ENCODE measurements at places on chromosomes 1 and 21. TPM values are rescaled to one million over a fixed set of nuclear protein-coding genes. Genes with fewer than 3 reads are reported as not detected.

The KRTAP11-1 gene
- total RNA-seq: not detected

- H3K4me1 ChIP-seq: peaks cover 56% of the 10 kb centered on the region
- no peak overlapping the region for H3K27ac ChIP-seq
- no peaks in the 10 kb centered on the region for H3K27me3 ChIP-seq
- no peak overlapping the region for H3K4me3 ChIP-seq
- no peaks in the 10 kb centered on the region for H3K36me3 ChIP-seq
Observed at GRCh38 chr21:43190951-43191350, 22.1 kb downstream of the CRYAA start.

GRCh38 chr1:67956116-67956515, 94.3 kb downstream of the DIRAS3 start:
- no peaks in the 10 kb centered on the region for H3K36me3 ChIP-seq
- no peak for DNase-seq
- H3K27me3 ChIP-seq: no peaks in the 10 kb centered on the region
- H3K4me3 ChIP-seq: no peak overlapping the region
- no peak overlapping the region for H3K27ac ChIP-seq

GRCh38 chr1:145884675-145885074, 991 bp downstream of the ANKRD35 start:
- H3K36me3 ChIP-seq: no peaks in the 10 kb centered on the region
- peaks cover 16% of the 10 kb centered on the region for H3K4me1 ChIP-seq
- H3K4me3 ChIP-seq: no peak overlapping the region
- DNase-seq: no peak
- H3K27ac ChIP-seq: no peak overlapping the region

GRCh38 chr1:27804791-27805190, 25.8 kb upstream of the PPP1R8 start:
- H3K4me3 ChIP-seq: no peak overlapping the region
- H3K4me1 ChIP-seq: no peaks in the 10 kb centered on the region
- H3K27ac ChIP-seq: no peak overlapping the region

GRCh38 chr1:185319139-185319475, 2.1 kb upstream of the IVNS1ABP start:
- no peaks in the 10 kb centered on the region for H3K36me3 ChIP-seq
- H3K4me1 ChIP-seq: peaks cover 29% of the 10 kb centered on the region
- no peak overlapping the region for H3K4me3 ChIP-seq
- no peak for DNase-seq

The SYT11 gene
- 40.8 TPM for total RNA-seq

DNA sequence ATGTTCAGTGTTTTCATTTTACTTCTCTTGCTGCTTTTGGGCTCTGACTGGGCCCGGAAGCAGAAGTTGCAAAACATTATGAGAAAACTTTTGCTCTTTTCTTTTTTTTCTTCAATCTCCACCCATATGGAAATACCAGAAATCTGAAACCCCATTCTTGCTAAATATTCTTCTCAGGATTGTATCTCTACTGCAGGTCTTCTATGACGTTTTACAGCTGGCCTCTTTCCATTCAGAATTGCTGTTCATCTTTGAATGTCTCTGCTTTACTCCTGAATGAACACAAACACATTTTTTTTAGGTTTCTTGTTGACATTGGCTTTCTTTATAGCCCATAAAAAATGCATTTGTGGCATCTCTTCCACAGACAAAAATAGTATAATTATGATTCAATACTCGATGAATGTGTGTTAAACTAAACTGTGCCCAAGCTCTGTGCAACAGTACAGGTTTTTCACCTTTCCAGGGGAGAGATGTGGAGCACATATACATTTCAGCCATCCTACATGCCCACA, 18.8 kb downstream of the PTPRC start:
- no peaks in the 10 kb centered on the region for H3K27me3 ChIP-seq
- peaks cover 92% of the 10 kb centered on the region for H3K4me1 ChIP-seq
- peaks cover 25% of the 10 kb centered on the region for H3K36me3 ChIP-seq
- H3K4me3 ChIP-seq: peak overlapping the region; percentile 31

DNA sequence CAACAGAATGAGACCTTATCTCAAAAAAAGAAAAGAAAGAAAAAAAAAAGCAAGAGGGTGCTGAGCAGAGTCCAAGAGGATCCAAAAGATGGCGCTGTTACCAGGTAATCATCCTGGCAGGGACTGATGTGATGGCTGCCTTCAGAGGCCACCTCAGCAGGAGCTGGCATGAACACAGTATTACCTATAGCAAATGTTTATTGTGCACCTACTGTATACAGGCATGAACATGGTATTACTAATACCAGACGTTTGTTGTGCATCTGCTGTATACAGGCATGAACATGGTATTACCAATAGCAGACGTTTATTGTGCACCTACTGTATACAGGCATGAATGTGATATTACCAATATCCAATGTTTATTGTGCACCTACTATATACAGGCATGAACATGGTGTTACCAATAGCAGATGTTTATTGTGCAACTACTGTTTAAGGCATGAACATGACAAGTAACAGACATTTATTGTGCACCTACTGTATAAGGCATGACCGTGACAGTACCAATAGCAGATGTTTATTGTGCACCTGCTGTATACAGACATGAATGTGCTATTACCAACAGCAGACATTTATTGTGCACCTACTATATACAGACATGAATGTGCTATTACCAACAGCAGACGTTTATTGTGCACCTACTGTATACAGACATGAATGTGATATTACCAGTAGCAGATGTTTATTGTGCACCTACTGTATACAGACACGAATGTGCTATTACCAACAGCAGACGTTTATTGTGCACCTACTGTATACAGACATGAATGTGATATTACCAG, 115.1 kb upstream of the TMEM51 start:
- no peaks in the 10 kb centered on the region for H3K27me3 ChIP-seq
- no peak overlapping the region for H3K27ac ChIP-seq
- no peak overlapping the region for H3K4me3 ChIP-seq
- DNase-seq: peak; percentile 82
- no peaks in the 10 kb centered on the region for H3K36me3 ChIP-seq

GRCh38 chr1:214579183-214579582, 23.8 kb upstream of the CENPF start:
- peaks cover 43% of the 10 kb centered on the region for H3K4me1 ChIP-seq
- no peak overlapping the region for H3K27ac ChIP-seq
- no peaks in the 10 kb centered on the region for H3K27me3 ChIP-seq
- H3K36me3 ChIP-seq: no peaks in the 10 kb centered on the region

GRCh38 chr1:244820131-244820530, 15.3 kb upstream of the COX20 start:
- DNase-seq: no peak
- H3K27ac ChIP-seq: no peak overlapping the region
- H3K4me1 ChIP-seq: peaks cover 7% of the 10 kb centered on the region
- no peaks in the 10 kb centered on the region for H3K36me3 ChIP-seq
- no peaks in the 10 kb centered on the region for H3K27me3 ChIP-seq

GRCh38 chr1:8858112-8858668, 20.3 kb downstream of the ENO1 start:
- peak overlapping the region; percentile 31 for H3K27ac ChIP-seq
- H3K36me3 ChIP-seq: peaks cover 44% of the 10 kb centered on the region
- DNase-seq: no peak
- H3K27me3 ChIP-seq: no peaks in the 10 kb centered on the region
- peaks cover 7% of the 10 kb centered on the region for H3K4me1 ChIP-seq

DNA sequence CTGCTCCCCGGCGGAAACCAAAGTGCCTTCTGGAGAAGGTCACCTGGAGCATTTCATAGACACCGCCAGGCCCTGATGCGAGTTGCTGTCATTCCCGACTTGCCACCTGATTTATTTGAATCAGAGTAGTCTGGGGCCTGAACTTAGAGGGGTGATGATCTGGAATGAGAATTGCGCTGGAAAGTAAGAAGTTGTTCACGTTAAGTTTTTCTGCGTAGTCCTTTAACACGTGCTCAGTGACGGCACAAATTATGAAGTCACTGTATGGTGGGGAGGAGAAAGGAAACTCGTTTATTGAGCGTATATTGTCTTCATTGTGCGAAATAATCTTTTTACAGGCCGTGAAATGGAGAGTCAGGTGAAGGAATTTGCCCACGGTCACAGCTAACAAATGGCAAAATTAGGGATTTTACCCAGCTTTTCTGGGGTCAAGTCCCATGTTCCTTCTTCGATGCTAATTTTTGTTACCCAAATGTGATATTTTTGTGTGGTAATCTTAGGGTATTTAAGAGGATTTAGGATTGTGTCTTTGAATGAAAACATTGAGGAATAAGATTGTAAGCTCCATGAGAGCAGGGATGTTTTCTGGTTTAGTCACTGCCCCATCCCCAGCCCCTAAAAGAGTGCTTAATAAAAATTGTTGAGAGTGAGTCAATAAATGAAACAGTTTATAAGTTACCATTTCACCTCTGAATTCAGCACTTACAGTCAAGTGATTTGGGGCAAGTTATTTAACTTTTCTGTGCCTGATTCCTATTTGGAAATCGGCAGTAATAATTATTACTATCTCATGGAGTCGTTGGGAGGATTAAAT, 46.4 kb upstream of the NBL1 start:
- H3K27ac ChIP-seq: peak overlapping the region; percentile 65
- H3K27me3 ChIP-seq: no peaks in the 10 kb centered on the region
- peaks cover 36% of the 10 kb centered on the region for H3K36me3 ChIP-seq
- peaks cover 24% of the 10 kb centered on the region for H3K4me1 ChIP-seq
- peak; percentile 76 for DNase-seq

The KRTAP20-1 gene
- not detected for total RNA-seq

GRCh38 chr1:33017175-33017574, 19.5 kb downstream of the AK2 start:
- no peak overlapping the region for H3K27ac ChIP-seq
- peaks cover 77% of the 10 kb centered on the region for H3K36me3 ChIP-seq
- H3K27me3 ChIP-seq: no peaks in the 10 kb centered on the region
- H3K4me1 ChIP-seq: no peaks in the 10 kb centered on the region
- no peak for DNase-seq
